GM12892 (cell line): ENCODE measurements at places on chromosomes 11 and 22.

GRCh38 chr11:75498556-75499255 lies 27.0 kb downstream of the GDPD5 start:
- DNase-seq, result no peak

- DNase-seq, result no peak
Measured at GRCh38 chr11:20759541-20759940, 90.2 kb downstream of the NELL1 start.

DNA sequence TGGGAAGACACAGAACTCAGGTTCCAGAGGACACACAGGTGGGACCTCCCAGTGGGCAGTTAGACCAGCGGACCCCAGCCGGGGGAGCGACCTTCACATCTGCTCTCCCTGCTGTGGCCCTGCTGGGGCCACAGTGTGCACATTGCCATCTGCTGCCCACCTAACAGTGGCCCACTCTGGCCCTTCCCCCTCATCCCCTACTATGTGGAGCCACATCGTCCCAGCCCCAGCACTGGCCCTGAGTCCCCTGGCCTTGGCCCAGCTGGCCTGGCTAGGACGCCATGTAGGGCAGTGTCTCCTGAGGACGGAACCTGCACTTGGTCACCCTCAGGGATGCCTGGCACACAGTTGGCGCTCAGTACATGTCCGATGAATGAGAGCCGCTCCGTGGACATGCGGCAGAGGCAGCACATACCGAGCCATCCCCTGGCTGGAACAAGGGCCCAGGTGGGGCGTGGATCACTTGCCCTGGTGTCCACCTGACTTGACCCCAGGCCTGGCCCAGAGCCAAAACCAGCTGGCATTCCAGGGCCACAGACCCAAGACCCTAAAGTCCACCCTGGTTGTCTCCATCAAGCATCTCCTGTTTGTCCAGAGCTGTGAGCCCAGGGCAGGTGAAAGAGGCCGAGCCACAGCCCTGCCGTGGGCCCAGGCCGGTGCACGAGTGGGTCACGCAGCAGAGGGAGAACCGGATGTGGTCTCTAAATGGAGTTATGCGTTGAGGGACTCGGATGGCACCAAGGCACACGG lies 93.1 kb upstream of the FGF3 start:
- DNase-seq, result no peak

GRCh38 chr22:21918466-21919185 lies 34.0 kb downstream of the PPM1F start:
- no peak for DNase-seq

DNA sequence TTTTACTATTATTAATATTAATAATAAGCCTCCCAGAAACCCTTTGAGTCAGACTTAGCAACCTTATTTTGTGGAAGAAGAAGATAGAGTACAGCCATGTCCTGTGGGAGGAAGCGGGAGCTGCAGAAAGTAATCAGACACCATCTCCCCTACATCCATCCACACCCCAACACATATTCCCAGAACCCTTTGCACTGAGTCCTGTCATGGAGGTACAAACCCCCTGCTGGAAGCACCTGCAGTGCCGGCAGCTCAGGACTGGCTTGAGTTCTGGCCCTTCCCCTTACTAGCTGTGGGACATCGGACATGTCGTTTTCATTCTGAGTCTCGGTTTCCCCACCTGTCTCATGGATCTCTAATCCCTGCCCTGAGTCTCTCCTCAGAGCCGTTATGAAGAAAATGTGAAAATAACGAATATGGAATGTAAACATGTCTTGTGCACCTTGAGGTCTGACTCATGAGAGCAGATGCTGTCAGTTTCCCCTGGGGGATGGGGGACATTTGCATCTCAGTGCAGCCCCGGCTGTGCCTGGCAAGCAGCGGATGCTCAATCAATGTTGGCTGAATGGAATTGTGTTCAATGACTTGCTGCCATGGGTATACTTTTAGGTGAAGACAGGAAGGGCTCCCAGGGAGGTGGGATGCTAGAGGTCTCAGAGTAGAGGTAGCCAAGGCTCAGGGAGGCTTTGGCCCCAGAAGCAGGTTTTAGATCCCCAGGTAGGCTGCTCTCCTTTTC lies 45.4 kb downstream of the TP53I11 start:
- DNase-seq, result no peak

GRCh38 chr11:45917286-45917622 lies 423 bp downstream of the PEX16 start:
- no peak for DNase-seq

GRCh38 chr11:68780829-68781228 lies 29.5 kb upstream of the TESMIN start:
- DNase-seq, result no peak

DNA sequence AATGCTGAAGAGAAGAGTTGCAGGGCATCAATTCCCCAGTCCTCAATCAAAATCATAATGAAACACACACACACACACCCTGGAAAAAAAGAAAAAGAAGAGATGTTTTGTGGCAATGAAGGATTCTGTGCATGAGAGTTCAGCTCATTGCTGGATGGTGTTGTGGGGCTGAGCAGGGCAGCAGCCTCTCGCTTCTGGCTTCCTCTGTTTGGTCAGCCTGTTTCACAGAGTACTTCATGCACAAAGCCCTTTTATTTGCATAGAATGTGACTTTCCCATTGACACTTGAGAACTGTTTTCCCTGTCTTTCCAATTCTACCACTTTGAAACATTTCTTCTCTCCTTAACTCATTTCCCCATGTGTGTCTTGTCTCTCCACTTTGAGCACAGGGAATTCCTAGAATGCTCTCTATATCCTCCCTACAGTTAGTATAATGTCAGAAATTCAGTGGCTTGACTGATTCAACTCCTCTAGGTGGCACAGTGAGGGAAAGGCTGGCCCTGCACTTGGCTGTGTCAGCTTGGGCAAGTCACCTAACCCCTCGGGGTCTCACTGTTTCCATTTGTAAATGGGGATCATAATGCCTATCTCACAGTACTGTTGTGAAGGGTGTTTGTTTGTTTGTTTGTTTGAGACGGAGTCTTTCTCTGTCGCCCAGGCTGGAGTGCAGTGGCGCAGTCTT lies 25.4 kb upstream of the BSX start:
- DNase-seq, result no peak

DNA sequence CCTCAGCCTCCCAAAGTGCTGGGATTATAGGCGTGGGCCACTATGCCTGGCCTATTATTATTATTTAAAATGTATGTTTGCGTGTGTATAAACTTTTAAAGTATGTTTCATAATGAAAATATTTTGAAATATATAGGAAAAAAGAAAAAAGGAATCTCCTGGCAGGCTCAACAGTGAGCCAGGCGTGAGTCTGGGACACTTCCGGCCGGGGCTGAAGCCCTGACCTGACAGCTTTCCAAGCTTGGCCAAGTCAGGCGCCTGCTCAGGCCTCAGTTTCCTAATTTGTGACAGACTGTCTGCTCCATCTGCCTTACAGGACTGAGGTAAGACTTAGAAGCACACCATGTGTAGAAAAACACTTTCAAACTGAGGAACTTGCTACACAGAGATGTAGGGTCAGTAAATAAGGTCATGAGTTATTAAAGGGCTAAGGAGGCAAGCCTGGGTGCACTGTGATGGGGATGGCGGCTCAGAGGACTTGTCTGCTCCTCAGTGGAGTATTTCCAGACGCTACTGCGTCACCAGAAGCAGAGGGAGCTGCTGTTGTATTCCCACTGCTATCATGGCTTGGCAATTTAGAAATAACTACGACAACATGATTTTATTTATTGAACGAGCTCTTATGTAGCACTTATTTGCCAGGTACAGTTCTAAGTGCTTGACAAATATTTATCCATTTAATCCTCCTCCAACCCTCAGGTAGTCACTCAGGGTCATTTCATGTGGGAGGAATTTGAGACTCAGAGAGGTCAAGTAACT lies 100.1 kb downstream of the PRR5L start:
- no peak for DNase-seq

DNA sequence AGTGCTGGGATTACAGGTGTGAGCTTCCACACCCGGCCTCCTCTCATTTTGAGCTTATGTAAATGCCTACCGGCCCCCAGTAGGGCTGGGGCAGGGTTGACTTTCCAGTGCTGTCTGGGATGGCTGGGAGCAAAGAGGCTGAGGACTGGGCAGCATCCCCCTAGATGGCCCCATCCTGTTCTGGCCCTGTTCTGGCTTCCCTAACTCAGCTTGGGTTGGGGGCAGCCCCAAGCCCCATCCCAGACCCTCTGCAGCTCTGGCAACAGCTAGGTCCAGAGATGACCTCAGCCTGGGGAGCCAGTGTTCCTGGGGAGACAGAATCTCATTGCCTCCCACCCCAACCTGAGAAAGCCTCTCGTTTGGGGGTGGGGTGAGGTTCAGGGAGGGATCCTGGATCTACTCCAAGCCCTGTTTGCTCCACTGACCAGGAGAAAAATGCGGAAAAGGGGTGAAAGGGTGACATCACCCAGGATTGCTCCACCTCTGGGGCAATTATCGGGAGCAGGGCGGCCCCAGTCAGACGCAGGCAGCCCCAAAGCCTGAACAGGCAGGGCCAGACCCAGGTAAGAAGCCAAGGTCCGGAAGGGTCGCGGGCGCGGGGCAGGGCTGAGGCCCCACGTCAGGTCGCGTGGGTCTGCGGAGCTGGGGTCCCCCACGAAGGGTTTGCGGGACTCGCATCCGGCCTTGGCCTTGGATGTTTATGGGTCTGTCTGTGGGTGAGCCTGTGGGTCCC lies at the start of gene PNPLA2:
Gene PNPLA2, plus strand, starts transcription at position 519 of the 733 bp plus-strand sequence. CDS start 805 bp downstream, outside the sequence.
- DNase-seq, result no peak

DNA sequence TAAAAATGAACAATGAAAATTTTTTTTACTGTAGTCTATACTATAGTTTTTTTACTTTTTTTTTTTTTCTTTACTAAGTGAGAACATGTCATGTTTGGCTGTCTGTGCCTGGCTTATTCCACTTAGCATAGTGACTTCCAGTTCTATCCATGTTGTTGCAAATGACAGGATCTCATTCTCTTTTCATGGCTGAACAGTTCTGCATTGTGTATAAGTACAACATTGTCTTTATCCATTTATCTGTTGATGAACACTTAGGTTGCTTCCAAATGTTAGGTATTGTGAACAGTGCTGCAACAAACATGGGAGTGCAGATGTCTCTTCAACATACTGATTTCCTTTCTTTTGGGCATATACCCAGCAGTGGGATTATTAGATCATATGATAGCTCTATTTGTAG lies 88.1 kb upstream of the CCDC90B start:
- DNase-seq, result no peak

GRCh38 chr22:42078469-42079318 lies 806 bp upstream of the SMDT1 start:
- DNase-seq, result peak; percentile 44

- no peak for DNase-seq
Measured at GRCh38 chr11:19164230-19164855, 37.4 kb downstream of the CSRP3 start.

DNA sequence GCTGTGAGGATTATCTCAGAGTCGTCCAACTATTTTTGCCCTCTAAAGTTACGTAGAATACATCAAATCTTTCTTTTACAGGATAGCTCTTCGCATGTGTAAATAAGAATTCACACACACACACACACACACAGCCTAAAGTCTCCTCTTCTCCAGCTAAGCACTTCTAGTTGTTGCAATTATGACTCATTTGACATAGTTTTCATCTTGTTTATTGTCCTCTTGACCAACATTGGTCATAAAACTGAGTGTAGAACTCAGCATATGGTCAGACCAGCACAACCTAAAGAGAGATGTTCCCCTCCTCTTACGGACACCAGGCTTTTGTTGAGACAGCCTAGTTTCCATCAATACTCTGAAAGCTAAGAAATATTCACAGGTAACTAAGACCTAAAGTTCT lies 234.2 kb downstream of the BLID start:
- no peak for DNase-seq

GRCh38 chr11:35622070-35622469 lies 3.8 kb downstream of the FJX1 start:
- no peak for DNase-seq

DNA sequence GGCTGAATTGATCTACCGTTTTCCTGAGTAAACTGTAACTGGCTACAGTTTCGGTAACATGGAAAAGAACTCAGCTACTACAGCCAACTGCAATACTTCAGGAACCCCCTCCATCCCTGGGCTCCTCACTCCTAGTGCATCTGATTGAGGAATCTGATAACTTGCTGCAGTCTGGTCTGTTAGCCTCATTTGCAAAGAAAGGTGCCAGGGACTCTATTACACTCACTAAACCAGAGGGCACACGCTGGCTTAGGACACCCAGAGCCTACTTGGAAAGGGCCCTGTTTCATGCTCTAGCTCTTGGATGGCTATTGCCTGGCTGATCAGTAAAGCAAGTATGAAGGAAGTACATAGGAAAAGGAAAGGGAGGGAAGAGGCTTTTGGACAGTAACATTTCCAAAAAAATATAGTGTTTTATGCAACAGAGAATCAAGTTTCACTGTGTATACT lies 22.3 kb downstream of the APOL5 start:
- DNase-seq, result no peak

DNA sequence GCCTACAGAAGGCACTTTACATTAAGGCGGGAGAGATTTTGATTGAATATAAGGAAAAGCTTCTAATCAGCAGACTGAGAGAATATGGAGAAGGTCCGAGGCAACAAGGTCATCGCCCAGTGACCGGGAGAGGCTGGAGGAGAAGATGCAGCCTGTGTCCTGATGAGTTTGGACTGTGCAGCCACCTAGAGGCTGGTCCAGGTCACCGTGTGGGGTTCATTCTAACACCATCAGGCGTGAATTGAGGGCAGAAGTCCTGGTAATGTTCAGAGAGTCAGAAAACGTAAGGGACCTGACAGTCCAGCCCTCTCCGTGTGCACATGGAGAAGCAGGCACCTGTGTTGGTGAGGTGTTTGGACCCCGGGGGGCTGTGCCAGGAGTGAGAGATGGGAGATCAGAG lies 102.7 kb downstream of the FEZ1 start:
- no peak for DNase-seq

- DNase-seq, result no peak
Measured at GRCh38 chr11:28132548-28132947, 24.4 kb downstream of the METTL15 start.

GRCh38 chr22:36759481-36760159 lies 16.3 kb downstream of the IFT27 start:
- no peak for DNase-seq

- DNase-seq, result no peak
Measured at GRCh38 chr11:36460220-36460619, 49.9 kb downstream of the TRAF6 start.

DNA sequence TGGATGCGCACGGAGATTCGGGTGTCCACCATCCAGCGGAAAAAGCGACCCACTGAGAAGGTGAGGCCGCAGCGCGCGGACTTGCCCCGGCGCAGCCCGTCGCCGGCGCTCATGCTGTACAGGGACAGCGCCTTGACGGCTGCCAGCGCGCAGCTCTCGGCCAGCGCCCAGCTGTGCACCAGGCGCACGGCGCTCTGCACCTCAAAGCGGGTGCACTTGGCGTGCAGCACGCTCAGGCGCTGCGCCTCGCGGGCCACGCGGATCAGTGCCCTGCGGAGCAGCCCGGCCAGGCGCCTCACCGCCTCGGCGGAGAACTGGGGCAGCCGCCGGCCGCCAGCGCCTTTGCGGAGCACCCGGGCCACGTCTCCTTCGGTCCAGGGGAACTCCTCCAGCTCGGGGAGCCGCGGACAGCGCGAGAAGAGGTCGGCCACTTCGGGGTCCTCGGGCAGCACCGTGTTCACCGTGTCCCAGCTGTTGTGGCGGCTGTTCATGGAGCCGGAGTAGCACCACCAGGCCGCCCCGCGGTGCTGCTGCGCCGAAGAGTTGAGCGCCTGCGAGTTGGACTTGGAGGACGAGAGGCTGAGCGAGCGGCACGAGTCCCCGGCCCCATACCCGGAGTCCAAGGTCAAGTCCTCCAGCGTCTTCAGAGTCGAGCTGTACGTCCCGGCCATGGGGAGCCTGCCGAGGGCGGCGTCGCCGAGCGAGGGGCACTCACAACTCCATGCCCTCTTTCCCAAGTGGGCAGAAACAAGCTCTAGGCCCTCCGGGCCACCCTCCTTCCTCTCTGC lies 703 bp downstream of the ABTB2 start:
- peak; percentile 35 for DNase-seq

- no peak for DNase-seq
Measured at GRCh38 chr11:93128574-93128973, 69.2 kb downstream of the SLC36A4 start.
